ENCODE measurements at places on chromosomes 13 and 19.

- no peak for DNase-seq
Observed at GRCh38 chr19:5824751-5825150, 14.8 kb downstream of the FUT6 start.

- no peak for DNase-seq
Observed at GRCh38 chr19:17772172-17772571, 20.9 kb downstream of the FCHO1 start.

DNA sequence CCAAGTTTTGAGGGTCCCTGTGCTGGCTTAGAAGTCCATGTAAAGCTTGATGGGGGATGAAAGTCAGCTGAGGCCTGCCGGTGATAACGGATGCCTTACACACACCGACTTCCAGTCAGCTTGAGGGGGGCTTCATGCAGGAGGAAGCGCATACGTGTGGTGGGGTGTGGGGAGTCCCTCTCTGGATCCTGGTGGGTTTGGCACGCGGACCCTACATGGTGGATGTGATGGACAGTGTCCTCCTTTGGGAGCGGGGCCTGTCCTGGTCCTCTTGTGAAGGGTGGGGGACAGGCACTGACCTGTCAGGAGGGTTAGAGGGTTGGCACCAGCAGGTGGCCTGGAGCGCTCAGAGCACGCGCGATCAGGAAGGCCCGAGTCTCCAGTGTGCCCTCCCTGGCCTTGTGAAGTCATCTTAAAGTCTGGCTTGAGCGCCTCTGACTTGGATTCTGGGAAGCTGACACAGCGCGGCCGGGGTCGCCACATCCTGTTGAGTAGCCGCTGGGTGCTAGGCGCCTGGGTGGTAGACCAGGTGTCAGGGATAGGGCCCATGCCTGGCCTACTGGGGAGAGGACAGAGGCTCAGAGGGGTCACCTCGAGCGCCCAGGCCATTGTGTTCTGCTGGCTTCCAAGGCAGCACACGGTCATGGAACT, 2.9 kb downstream of the DAZAP1 start:
- no peak for DNase-seq

DNA sequence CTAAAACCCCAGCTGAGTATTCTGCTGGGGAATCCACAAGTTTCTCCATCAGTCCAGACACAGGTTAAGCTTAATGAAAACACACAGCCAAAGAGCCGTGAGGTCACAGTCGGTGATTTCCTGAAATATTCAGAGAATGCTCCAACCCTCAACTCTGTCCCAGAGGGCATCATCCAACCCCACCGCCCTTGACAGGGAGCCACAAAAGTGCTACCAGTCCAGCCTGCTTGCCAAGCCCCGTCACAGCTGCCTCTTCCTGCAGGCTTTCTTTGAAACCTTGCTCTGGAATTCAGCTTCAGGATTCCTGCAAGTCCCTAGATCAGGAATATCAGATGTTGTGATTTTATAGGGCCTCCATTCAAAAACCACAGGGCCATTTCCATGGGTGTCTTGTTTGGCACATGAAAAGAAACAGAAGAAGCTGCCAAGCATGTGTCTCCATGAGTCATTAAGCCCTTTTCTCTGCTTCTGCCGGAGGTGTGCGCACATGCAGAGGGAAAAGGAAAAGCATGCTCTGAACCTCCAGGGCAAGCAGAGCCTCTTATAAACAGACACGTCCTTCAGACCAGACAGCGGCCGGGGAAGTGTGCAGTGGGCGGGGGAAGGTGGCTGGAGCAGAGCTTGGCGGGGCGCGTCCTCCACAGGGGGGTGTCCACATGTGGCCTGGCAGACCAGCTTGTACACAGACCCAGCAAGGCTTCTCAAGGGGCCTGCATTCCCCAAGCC, 164.7 kb downstream of the KATNAL1 start:
- DNase-seq, result peak; percentile 90

DNA sequence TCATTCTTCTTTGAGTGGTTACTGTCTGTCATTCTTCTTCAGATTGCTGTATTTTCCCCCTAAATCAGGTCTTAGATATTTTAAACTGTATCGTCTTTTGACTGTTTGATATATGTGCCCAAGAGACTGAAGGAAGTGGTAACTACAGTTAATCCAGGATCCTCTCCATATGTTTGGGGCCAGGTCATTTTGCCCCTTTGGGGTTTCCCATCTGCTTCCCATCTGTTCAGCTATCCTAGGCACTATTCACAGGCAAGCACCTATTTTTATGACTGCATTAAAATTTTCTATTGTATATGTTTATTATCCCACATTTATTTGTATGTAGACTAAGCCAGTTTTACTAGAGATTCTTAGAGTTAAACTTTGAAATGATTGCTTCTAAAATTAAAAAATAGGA, 244.2 kb downstream of the PCCA start:
- DNase-seq, result no peak

GRCh38 chr13:109761695-109762094, 24.7 kb downstream of the IRS2 start:
- no peak for DNase-seq

DNA sequence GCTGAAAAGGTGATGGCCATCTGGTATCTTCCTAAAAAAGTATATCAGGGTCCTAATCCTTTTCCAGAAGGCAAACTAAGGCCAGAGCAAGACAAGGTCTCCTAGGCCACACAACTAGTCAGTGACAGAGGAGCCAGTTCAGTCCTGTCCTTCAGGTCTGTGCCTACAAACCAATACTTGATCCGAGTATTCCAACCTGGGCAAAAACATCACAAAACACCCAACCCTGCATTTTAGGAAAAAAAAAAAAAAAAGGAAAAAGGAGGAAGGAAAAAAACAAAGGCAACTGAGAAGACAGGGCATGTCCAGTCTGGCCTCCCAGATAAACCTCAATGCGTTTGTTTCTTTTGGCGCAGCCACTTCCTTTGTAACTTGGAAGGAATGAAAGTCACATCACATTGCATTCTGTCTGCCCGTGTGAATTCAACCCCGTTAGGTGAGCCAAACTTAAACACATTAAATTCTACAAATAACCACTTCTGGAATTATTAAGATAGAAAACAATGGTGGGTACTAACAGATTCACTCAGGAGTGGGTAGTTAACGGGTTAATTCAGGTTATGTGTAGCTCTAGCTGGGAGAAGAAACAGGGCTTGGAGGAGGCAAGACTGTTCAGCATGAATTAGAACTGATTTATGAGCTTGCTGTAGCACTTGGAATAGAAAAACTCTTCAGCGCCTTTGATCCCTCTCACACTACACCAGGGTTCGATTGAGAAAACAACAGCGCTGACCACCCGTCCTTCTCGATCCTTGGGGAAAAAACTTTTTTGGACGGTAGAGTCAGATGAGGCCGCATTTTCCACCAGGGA, 43.0 kb upstream of the HNRNPA1L2 start:
- no peak for DNase-seq

DNA sequence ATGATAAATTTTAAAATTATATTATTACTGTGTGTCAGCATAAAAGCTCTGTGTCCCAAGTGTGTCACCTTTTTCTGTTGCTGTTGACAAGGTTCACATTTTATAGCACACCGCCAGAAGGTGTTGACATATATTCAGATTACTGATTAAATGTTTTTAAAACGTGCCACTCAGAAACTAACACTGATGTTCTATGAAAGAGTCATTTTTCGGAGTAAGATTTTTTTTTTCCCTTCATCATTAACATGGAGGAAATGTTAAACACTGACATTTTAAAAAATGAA, 197.5 kb downstream of the TM9SF2 start:
- no peak for DNase-seq

GRCh38 chr19:42596391-42597072, 1.8 kb upstream of the CEACAM8 start:
- peak; percentile 30 for DNase-seq

DNA sequence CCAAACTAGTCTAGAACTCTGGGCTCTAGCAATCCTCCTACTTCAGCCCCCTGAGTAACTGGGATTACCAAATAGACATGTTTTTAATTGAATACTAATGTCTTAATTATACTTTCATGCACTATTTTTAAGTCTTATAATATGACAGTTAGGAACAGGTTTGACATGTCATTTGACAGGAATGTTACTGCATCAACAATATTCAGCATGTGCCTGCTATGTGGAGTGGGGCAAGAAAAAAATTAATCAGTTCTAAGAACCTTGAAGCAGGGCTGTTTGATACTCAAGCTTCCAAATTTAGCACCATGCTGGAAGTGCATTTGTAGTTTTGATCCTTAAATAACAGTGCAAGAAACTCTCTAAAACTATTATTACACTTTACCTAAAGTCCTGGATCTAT, 265.3 kb downstream of the MZT1 start:
- no peak for DNase-seq

- DNase-seq, result peak; percentile 65
Observed at GRCh38 chr13:50126263-50126992, 111.2 kb downstream of the KCNRG start.

DNA sequence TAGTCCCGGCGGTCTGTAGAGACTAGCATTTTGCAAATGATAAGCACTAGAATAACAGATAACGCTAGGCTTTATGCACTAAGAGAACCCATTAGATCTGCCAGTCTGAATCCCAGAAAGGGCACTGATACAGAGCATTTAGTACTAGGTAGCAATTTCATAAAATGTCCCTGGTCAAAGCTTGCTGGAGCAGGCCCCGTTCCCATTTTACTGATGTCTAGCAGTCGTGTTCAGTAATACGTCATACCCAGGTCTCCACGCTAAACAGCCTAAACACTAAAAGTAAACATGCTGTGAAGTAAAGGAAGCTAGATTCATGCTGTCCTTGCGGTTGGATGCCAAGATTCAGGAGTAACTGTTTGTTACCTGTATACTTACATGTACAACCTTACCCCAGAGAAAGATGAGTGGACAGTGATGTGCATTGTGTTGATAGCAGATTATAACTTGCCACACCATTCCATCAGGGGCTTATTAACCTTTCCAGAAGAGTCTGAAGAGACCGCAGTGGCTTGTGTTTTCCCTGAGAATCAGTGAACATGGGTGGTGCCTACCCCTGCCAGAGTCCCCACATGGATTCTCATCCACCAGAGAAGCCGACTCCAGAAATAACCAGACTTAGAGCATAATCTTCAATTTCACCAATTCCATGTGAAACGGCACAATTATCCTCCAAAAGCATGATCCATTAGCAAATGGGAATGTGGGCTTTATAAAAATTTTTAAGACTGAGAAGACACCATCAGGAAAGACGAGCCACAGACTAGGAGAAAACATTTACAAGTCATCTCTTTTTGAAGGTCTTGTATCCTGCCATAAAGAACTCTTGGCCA, 3.4 kb upstream of the RPS11 start:
- DNase-seq, result peak; percentile 50

DNA sequence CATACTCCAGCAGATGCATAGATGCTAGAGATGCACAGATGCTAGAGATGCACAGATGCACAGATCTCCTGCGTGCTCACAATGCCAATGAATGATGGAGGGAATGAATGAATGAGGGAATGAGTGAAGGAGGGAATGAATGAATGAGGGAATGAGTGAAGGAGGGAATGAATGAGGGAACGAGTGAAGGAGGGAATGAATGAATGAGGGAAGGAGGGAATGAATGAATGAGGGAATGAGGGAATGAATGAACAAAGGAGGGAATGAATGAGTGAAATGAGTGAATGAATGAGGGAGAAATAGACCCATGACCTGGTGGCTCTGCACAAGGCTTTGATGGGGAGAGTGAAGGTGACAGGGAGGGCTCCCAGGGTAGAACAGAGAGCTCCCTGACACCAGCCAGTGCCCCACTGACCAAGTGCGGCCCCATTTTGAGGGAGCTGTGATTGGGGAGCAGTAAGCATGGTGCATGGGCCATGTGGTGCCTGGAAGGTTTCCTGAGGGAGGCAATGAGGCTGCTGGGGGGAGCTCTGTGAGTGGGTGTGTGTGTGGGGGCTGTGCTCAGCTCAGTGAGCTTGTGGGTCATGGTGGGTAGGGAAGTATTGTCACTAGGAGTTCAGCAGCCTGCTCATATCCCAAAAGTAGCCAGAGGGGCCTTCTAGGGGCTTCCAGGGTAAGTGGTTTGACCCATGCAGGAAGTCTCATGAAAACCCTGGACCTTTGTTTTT, 12.7 kb downstream of the SLC27A1 start:
- no peak for DNase-seq

- DNase-seq, result no peak
Observed at GRCh38 chr13:96388598-96388997, 298.7 kb downstream of the HS6ST3 start.

DNA sequence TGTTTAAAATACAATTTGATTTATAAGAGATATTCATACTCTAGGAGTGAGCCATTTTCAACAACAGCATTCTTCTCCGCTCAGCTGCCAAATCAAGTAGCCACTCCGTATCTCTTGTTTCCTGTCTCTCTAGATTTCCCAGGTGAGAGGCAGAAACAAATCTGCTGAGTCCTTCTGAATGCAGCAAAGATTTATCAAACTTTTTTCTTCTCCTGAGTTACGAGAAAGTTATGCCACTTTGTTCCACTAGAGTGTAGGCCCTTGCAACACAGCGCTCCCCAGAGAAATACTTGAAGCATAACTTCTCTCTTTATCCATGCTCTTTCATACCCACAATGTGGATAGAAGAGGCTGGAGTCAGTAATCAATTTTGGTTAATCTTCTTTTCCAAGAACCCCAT, 1960.8 kb downstream of the OLFM4 start:
- no peak for DNase-seq

- peak; percentile 81 for DNase-seq
Observed at GRCh38 chr13:44312834-44313551, 60.6 kb upstream of the SERP2 start.

DNA sequence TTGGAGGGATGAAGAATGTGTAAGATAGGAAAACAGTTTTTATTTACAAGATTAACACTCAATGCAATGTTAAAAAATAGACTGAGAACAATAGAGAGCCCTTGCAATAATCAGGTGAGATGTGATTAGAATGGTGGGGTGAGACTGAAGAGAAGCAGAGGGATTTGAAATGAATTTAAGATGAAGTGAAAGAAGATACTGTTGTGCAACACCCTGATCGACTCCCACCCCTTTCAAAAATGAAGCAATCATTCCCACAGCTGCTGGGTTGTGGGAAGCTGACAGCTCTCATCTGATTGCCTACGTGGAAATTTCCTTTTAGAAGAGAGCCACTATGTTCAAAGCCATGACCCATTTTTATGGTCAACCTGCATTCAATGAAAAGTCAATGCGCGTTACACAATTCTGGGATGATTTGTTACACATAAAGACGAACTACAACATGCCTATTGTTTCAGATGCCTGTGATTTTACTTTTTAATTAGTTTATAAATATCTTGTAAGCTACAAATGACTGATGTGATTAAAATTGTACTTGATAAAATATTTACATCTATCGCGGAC, 1374.8 kb downstream of the PCDH9 start:
- no peak for DNase-seq
